ENCODE measurements at places on chromosomes 11 and 22. TPM values are rescaled to one million over a fixed set of nuclear protein-coding genes. Genes with fewer than 3 reads are reported as not detected.

HPX gene
- polyA plus RNA-seq, result 0.82 TPM

GRCh38 chr11:89168396-89168795, 9.3 kb upstream of the TYR start:
- DNase-seq, result no peak

FAM181B gene
- polyA plus RNA-seq, result not detected

MFRP gene
- not detected for polyA plus RNA-seq

DNA sequence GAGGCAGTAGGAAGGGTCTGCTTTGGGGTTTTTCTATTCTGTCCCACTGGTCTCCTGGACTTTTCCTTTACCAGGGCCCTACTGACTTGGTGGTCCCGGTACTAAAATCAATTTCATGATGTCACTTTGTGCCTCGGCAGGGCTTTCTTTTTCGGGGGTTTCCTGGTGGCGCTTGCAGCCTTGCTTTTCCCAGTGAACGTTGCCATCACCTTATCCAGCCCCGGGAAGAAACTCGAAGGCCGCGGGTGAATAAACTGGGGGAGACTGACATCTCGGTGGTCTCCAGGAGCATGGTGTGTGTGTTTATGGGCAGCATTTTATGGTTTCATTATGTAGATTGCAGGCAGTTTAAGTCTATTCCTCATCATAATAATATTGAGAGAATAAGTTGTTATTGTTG, 84.4 kb downstream of the KCNQ1 start:
- DNase-seq, result no peak

- no peak for DNase-seq
Observed at GRCh38 chr22:46033256-46034200, 56.6 kb upstream of the WNT7B start.

DNA sequence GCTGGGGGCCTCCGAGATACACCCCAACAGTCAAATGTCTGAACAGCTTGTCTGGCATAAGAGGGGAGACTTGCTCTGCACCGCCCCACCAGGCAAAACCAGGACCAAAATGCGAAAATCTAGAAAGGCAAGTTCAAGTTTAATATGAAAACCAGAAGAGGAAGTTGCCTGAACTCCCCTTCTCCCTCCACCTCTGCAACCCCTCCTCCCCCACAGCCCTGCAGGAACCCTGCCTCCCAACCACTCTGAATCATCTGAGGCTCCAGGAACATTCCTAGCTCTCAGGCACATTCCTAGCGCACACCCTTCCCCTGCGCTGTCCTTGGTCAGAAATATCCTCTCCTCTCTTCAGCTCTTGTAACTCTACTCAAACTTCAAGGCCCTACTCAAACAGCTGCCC, 36.7 kb downstream of the ISX start:
- no peak for DNase-seq

Measured in BJ (cell line).